CD4-positive, alpha-beta T cell treated with Interleukin-10 for 1 hour (primary cell): ENCODE measurements at places on chromosomes 1 and 21.

DNA sequence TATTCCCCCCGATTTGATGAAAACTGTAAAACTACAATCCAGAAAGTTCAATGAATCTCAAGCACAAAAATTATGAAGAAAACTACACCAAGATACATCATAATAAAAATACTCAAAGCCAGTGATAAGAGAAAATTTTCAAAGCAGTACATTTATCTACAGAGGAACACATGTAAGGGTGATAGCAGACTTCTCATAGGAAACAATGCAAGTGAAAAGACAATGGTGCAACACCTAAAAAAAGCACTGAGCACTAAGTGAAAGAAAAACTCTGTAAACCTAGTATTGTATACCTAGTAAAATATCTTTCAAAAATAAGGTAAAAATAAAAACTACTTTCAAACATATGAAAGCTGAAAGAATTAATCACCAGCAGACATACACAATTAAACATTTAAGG, 76.1 kb upstream of the IRF2BP2 start:
- DNase-seq: no peak

DNA sequence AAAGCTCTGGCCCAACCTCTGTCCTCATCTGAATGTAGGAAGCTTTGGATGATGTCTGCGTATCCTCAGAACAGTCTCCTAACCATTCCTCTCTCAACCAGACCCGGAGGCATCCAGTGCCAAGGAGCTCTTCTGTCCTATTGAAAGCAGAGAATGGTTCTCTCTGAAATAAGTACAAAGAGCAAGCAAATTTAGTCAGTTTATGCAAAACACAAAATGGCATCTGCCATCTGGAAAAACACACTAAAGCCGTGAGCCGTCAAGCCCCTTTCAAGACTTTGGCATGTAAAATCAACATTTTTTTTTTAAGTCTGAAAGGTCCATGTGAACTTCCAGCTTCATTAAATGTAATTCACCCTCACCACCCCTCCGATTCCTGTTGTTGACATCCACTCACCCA, 21.7 kb upstream of the PROX1 start:
- DNase-seq: no peak

- DNase-seq: no peak
These were observed 78.6 kb downstream of the STUM start for GRCh38 chr1:226627050-226627755.

GRCh38 chr1:167194182-167194581, 26.5 kb upstream of the POU2F1 start:
- no peak for DNase-seq

DNA sequence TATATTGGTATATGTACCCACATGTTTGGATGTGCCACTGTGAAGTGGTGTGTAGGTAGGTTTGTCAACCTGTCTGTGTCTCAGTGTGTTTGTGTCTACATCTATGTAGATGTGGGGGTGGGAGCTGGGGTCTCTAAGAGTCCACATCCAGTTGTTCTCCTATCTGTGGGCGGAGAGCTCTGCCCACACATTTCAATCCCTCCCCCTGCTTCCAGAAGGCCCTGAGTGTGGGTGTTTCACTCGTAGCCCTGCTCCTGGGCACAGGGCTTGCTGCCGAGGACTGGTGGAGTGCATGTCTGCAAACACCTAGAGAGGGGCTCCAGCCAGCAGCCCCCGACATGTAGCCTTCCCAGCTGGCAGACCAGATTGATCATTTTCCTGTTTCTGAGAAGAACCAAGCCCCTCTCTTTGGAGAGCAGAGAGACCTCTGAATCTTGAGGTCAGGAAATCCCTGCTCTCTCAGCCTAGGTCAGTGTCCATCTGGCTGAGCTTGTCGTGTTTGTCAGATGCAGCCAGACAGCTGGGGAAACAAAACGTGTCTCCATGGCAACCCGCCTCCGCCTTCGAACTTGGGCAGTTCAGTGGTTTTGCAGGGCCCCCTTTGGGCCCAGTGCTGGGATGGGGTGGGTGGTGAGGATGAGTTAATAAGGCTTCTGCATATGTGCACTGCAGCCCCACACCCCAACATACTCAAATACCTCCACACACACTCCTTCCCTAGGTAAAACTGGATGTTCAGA, 31.2 kb upstream of the SYNC start:
- no peak for DNase-seq

GRCh38 chr1:223068900-223069665, 74.0 kb downstream of the TLR5 start:
- no peak for DNase-seq

GRCh38 chr1:207298186-207298585, 23.3 kb upstream of the CD55 start:
- DNase-seq: no peak

DNA sequence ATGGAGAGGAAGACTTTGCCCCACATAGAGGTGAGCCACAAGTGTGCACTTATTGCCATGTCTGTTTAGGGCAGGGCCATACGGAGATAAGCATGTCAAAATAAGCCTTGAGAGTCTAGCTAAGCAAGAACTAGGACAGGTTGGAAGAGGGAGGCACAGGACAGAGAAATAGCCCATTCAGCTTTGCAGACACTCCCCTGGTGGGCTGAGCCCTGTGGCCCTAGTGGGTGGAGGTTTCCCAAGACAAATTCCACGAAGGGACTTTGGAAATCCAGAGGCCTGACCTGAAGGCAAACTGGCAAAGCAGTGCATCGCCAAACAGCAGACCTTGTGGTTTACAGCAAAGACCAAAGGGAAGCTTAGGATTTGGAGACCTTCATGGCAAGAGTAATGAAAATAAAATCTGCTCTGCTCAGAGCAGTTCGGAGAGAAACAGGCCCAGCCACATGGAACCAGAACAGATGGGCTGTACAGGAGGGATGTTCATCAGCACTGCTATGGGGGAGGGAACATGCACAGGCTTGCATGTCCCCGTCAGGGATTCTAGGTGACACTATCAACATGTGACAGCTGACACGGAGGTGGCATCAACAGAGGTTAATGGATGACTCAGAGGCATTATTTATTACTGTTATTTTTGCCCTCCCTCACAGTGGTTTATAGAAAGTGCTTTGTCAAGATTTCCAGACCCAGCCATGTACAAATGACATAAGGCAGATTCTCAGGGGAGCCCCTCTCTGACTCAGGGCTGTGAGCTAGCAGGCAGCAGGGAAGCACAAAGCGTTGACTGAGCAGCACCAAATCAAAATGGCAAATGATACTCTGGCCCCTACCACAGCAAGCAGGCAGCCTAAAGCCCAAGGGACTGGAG, 90.1 kb upstream of the IRF2BP2 start:
- DNase-seq: peak; percentile 13

DNA sequence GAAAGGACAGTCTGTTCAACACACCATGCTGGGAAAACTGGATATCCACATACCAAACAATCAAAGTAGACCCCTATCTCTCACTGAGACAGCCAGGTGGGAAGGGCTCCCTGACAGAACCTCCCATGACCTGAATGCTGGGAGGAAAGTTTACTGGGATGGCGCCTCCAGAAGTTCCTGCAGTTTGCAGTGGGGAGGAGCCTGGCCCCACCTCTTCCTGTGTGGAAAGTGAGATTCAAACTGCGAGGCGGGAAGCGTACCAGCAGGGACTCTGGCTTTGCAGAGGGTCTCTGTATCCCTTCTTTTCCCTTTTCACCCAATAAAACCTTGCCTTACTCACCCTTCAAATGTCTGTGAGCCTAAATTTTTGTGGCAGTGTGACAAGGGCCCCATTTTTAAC, 190.7 kb downstream of the HHIPL2 start:
- DNase-seq: no peak

GRCh38 chr1:150560576-150561253, 11.5 kb downstream of the ADAMTSL4 start:
- peak; percentile 89 for DNase-seq

- no peak for DNase-seq
These were observed 91.1 kb downstream of the NPHP4 start for GRCh38 chr1:5901150-5901549.

DNA sequence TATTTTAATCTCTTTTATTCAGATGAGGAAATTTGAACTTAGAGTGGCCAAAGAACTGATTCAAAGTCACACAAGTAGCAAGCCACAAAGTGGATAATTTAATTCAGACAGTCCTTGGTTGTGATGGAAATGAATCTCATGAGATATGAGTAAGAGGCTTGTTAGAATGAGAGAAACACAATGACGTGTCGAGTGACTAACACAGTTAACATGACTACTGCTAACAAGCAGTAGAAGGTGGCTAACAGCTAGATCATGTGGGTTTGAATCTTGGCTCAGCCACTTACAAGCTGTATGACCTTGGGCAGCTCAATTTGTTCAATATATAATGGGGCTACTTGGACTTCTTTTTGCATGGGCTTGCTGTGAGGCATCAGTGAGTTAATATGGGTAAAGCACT, 104.5 kb upstream of the LMO4 start:
- no peak for DNase-seq

DNA sequence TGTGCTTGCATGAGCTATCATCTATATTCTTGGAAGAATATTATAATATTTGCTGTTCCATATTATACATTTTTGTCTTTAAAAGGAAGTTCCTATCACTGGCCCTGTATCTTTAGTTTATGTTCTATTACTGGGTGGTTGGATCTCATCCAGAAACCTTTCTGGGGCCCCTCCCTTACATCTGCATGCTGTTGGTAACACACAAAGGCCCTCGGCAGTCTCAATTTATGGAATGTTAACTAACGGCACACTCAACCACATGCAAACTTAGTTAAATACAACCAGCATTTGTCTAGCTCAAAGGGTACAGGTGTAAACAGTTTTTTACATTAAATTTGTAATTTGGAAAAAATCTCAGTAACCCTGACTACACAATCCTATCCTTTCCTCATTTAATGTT, 9.7 kb upstream of the HYI start:
- DNase-seq: no peak

- no peak for DNase-seq
These were observed 3.6 kb downstream of the ADPRS start for GRCh38 chr1:36092166-36092797.

DNA sequence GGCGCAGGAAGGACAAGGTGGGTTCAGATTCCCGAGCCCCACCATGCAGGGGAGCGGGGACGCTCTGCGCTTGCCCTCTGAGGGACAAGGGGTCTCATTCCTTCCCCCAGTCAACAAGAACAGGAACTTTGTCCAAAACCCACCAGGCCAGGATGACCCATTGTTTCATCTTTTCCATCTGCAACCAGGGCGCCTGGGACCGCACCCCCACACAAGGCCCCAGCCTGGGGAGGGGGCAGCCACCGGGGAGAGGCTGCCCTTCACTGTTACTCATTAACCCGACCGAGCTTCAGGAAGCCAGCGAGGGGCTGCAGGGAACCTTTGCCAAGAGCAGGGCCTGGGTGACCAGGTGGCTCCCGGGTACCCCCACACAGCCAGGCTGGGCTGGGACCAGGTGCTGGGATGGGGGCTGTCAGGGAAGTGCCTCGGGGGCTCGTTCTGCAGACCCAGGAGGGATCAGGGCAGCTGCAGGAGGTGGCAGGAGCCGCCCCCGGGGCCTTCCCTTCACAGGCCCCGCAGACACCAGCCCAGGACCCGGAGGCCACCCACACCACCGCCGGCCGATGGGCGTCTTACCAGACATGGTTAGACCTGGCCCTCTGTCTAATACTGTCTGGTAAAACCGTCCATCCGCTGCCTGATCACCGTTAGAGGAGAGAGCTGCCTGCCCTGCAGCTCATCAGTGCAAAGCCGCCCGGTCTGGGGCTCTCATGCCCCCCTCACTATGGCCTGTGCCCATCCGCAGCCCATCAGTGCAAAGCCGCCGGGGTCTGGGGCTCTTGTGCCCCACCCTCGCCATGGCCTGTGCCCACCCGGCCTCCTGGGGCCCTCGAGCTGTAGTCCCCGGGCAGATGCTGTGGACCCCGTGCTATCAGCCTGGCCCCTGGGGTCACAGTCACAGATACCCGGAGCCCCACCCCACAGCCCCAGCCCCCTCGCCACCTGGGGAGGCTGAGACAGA, 4.9 kb upstream of the TTLL10 start:
- no peak for DNase-seq

GRCh38 chr1:33047839-33048305, 11.2 kb upstream of the AK2 start:
- no peak for DNase-seq

DNA sequence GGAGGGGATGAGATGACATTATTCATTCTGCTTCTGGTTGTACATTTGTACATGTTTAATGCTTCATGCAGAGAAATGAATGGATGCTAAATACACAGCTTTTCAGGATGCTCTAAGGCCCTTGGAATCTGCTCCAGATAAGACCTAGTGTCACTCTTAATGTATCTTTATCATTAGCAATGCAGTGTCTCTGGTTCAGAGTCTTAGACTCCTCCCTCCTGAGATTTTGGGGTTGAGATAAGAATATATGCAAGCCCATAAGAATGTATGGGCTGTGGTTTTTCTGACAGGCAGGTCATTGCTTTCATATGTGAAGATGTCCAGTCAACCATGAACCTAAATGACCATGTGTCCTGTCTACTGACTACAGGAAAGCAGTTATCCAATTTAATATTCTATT, 415.5 kb downstream of the RPS6KC1 start:
- no peak for DNase-seq

DNA sequence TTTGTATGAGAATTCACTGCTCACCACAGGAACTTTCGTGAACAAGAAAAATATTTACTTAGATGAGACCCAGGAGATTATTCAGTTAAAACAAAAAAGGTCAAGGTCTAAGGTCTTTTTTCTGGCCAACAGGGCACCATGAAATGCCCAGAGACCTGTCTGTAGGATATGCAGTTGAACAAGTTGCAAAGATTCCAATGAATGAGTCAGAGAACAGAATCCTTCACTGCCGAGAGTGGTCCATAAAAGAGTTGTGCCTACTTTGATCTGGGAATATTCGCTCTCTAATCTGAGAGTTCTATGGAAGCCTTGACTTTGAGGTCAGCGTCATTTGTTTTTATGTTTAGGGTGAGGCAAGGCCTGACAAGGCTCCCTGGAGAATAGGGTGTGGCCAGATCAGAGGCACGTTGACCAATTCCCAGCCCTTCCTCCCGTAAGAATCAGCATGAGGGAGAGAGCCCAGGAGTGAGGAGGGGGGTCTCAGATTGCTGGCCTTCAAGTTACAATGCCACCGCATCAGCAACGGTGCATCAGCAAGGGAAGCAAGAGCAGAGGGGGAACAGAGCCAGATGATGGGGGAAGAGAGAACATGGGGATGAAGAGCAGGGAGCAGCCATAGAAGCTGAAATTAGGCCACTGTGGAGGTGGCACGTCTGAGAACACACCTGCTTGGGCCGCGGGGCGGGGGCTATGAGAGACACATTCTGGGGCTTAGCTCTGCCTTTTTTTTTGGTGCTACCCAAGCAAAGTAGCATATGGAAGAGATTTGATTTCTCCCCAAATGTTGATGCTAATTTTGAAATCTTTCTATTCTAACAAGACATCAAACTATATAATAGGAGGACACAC, 206.4 kb upstream of the RAB4A start:
- DNase-seq: no peak

DNA sequence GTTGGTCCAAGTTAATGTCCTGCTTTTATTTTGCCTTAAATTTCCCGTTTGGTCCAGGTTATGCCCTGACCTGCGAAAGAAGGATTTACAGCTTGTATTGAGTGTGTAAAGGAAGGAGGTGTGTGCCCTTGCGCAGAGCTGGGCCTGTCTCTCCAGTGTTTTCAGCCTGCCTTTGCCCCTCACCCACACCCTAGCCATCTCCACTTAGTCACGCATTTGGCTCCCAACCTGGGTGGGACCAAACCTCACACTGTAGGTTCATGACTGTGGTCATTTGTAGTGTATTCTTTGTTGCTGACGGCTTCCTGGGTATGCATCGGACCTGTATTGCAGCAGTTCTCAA, 572 bp upstream of the SRSF10 start:
- DNase-seq: no peak
